Heart left ventricle (tissue), 16 donors: ENCODE measurements at places on chromosomes 1 and 21.

GRCh38 chr1:6343506-6344405 is 49.8 kb downstream of the ACOT7 start:
- DNase-seq, result peak; percentile 61

DNA sequence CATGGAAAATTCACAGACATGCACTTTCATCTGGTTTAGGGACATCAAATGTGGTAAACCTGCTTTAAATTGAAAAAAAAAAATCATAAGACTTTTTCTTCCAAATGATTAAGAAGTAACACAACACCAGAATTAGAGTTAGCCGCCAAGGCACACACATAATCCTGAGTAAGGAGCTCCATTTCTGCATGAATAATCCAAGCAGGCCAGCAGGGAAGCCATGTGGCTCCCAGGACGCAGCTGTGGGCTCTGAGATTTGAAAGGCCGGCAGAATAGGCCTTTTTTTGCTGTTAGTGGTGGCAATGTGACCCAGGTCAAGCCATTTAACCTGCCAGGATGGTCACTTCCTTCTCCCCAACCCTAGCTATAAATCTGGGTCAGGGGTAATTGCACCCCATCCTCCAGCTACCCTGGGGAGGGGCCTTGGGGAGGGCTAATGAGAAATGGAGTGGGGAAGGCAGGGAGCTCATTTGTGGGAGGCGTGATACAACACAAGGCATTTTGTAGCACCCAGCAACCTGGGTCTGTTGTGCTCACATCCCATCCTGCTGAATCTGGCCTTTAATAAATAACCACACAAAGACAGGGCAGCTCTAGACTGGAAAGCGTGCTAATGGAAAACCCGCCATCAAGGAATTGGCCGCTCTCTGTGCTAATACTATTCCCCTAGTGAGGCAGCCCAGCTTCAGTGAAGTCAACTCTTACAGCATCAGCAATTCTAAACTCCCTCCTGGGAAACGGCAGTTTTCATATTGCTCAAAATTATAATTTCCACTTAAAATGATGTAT is 178.5 kb downstream of the RHOU start:
- DNase-seq, result no peak

DNA sequence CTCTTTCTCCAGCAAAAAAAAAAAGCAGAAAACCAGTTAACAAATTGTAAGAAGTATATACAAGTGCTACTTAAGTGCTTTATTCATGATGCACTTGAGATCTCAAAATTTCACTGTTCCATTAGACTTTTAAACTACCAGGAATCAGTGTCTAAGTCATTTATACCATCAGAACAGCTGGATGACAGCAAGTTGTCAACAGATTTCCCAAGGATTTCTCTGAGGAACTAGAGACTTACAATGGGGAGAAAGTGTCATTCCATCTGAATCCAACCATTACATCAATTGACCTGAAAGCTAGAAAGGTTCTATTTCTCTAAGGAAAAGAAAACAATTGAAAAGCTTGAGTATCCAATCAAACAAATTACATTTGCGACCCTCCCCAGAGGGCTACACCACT is 43.8 kb downstream of the USH2A start:
- no peak for DNase-seq

DNA sequence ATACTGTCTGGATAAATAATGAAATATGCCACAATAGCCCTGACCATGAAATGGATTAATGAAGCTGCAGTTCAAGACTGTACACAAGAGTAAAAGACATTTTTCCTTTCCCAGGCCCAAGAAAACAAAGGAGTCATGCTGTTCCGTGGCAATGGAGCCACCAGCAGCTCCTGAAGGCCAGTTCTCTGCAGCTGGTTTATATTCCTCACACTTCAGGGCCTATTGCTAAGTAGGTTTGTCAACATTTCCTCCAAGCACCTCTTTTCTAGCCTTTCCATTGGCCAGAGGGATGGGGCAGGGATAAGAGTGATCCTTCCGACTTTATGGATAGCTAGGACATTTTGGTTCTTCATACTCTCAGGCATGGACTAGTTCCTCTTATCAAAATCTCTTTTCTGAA is 24.2 kb upstream of the RGL1 start:
- no peak for DNase-seq
